Colonic mucosa (tissue), 4 donors: ENCODE measurements at places on chromosomes 5 and 9. TPM values are rescaled to one million over a fixed set of nuclear protein-coding genes. Genes with fewer than 3 reads are reported as not detected.
A peak's percentile ranks its signal among the peaks of the same experiment; 100 is the strongest.

DNA sequence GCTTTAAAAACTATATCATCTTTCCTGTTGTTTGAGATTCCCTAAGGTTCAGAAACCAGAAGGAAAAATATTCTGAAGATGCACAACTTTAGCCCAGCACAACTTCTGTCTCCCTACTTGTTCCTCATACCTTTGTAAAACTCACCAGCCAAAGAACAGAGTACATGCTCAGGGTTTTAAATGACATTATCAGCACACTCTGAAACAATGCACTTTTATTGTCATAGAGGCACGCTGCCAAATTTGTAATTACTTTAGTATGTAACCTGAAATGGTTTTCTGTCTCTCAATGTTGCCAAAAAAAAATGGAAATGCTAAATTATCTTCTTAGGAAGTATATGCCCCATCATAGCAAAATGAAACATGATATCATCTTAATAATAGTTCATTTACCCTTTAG is 383.6 kb upstream of the CDH6 start:
- no peaks in the 10 kb centered on the region for H3K4me1 ChIP-seq
- H3K27me3 ChIP-seq = no peaks in the 10 kb centered on the region
- no peak overlapping the region for H3K27ac ChIP-seq
- no peak for DNase-seq

DNA sequence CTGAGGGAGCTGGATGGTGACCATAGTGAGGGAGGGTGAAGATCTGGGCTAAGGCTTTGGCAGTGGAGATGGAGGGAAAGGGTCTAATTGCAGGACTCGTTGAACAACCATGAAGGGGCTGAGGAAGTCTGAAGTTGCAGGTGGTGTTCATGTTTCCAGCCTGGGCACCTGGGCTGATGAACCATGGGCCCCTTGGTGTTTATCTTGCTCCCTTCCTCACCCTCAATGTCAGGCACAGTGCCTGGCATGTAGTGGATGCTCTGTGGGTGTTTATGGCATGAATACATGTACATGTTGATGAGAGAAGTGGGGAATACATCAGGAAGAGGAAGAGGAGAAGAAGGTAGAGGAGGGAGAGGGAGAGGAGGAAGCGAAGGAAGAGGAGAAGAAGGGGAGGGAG is 31.3 kb upstream of the COL15A1 start:
- H3K27me3 ChIP-seq = no peaks in the 10 kb centered on the region
- no peak overlapping the region for H3K27ac ChIP-seq

- no peak overlapping the region for H3K27ac ChIP-seq
- no peak overlapping the region for H3K4me3 ChIP-seq
- H3K4me1 ChIP-seq = no peaks in the 10 kb centered on the region
- no peaks in the 10 kb centered on the region for H3K27me3 ChIP-seq
- no peaks in the 10 kb centered on the region for H3K36me3 ChIP-seq
Observed at GRCh38 chr5:163540696-163541095, 35.3 kb downstream of the MAT2B start.

The PCDHGA3 gene
- 0.10 TPM for total RNA-seq

GRCh38 chr9:109908459-109909390 is 128.7 kb downstream of the PALM2AKAP2 start:
- DNase-seq = no peak
- peaks cover 17% of the 10 kb centered on the region for H3K4me1 ChIP-seq
- H3K4me3 ChIP-seq = no peak overlapping the region
- H3K27me3 ChIP-seq = no peaks in the 10 kb centered on the region
- no peaks in the 10 kb centered on the region for H3K36me3 ChIP-seq
- H3K27ac ChIP-seq = peak overlapping the region; percentile 39
